ENCODE measurements at places on chromosomes 4 and X. TPM values are rescaled to one million over a fixed set of nuclear protein-coding genes. Genes with fewer than 3 reads are reported as not detected.

DNA sequence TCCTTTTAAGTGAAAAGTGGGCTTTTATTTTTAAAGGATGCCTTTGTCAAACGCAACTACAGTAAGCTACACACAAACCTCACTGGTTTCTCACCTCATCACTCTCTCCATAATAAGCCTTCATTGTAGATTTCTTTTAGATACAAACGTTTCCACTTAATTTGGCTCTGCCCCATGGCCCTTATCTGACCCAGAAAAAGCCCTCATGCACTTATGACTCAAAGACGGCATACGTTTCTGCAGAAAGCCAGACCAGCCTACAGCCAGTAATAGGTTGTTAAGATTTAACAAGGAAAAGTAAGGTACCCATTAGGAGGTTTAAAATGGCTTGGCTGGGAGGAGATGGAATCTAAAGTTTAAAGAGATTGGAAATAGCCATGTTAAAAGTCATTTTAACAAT, 914.6 kb upstream of the INTU start:
- H3K4me1 ChIP-seq, result no peaks in the 10 kb centered on the region
- no peaks in the 10 kb centered on the region for H3K27me3 ChIP-seq
- DNase-seq, result no peak
- H3K36me3 ChIP-seq, result no peaks in the 10 kb centered on the region
- H3K27ac ChIP-seq, result no peak overlapping the region

- H3K36me3 ChIP-seq, result no peaks in the 10 kb centered on the region
- no peak for DNase-seq
- no peak overlapping the region for H3K27ac ChIP-seq
- H3K4me3 ChIP-seq, result no peak overlapping the region
- H3K4me1 ChIP-seq, result no peaks in the 10 kb centered on the region
- no peaks in the 10 kb centered on the region for H3K27me3 ChIP-seq
Observed at GRCh38 chrX:41553688-41554087, 106.5 kb downstream of the NYX start.

DNA sequence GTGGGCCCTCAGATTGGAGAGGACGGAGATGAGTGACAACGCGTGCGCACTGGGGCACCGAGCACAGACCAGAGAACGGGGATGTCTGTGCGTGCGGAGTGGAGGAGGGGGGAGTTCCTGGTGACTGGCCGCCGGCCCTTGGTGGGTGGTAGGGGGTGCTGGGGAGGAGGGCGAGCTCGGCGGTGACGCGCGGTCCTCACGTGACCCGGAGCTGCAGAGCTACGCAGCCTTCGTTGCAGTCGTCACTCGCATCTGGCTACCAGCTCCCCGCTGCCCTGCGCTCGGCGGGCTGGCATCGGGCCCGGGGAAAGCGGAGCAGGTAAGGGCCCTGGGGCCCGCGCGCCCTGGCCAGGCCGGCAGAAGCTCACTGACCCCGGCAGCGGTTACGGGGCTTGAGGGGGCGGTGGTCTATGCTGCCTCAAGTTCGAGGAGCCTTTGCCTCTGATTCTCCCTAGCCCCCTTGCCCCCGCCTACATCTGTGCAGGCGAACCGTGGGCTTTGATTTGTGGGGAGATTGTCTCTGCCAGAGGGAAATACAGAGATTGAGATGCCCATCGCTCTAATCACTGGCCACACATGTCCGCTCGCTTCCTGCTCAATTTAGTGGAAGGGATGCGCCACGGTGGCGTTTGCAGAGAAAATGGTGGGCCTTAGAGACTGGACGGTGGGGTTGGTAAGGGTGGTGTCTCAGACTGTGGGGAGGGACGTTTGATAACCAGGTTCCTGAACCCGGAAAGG, at the start of gene ARMCX4:
TSS of gene ARMCX4 (plus strand) at position 245 of the 738 bp plus-strand sequence. CDS start 3,134 bp downstream, outside the sequence.
- H3K4me3 ChIP-seq, result peak within 1 kb of the TSS; percentile 7
- no peak within 1 kb of the TSS for H3K27ac ChIP-seq
- peak; percentile 53 for DNase-seq
- no peaks in the 10 kb centered on the region for H3K27me3 ChIP-seq
- no peaks in the 10 kb centered on the region for H3K36me3 ChIP-seq
- H3K4me1 ChIP-seq, result no peaks in the 10 kb centered on the region

DNA sequence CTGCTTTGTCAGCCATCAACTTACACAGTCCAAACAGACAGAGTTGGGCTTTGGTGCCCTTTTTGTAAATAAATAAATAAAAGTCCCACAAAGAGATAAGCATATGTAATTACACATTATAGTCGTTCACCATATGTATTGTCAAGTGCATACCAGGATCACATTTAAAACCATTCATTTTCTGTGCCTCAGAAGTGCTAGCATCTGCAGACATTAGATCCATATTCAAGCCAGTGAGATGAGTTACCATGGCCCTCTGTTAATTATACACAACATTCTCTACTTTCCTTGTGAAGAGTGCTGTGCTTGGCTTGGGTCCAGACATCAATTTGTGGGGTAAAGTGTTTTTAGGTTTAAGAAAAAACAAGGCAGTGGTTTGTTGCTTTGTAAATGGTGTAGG, 76.8 kb downstream of the ENOX2 start:
- no peaks in the 10 kb centered on the region for H3K27me3 ChIP-seq
- no peak overlapping the region for H3K4me3 ChIP-seq

DNA sequence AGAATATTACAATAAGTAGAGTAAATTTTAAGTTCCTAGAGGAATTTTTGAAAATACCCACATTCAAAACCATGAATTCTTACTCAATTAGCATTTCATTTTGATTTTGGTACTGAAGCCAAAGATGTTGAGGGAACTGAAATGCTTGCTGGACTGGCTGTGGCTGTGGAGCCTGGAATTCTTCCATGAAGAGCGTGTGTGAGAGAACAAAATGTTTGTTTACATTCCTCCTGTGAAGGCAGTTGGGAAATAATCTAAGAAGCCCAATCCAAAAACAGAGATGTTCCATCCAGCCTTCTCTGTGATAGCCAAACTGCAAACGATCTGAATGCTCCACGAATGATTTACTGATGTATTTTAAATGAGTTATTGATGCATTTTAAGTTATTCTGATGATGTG, 3.8 kb upstream of the ADH1B start:
- no peaks in the 10 kb centered on the region for H3K36me3 ChIP-seq
- H3K27me3 ChIP-seq, result no peaks in the 10 kb centered on the region
- peak overlapping the region; percentile 72 for H3K27ac ChIP-seq
- no peak for DNase-seq

DNA sequence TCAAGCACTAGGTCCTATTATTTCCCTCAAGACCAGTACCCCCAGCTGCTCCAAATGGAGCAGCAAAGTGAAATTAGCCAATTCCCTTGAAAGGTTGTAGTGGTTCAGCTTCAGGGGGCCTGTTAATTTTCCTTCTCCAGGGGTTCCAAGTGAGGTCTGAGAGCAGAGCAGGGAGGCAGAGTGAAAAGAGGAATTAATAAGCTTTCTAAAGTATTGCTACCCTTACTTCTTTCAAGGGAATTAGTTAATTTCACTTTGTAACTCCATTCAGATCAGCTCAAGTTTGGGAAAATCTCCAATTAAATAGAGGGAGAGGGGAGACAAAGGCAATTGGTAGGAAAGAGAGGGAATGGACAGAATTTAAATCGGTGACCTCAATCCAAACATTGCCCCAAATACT, 78.7 kb upstream of the SLC7A11 start:
- H3K27me3 ChIP-seq, result no peaks in the 10 kb centered on the region
- H3K4me1 ChIP-seq, result no peaks in the 10 kb centered on the region
- no peaks in the 10 kb centered on the region for H3K36me3 ChIP-seq
- no peak overlapping the region for H3K27ac ChIP-seq

DNA sequence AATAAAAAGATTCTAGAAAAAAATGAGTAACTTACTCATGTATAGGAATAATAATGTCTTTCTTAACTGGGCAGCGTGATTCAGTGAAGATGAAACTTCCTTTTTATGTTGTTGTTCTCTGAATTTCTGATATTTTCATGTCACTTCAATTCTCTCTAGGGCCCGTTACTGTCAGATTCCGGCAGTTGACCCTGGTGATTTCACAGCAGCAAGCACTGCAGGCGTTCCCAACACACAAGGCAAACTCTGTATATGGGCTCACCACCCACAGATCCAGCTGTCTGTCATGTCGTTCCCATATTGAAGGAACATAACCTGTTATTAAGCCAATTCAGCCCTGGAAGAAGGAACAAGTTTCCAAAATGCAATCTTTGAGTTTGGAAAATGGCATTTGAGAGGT, 288.3 kb upstream of the GALNTL6 start:
- no peak for DNase-seq
- no peaks in the 10 kb centered on the region for H3K4me1 ChIP-seq
- no peaks in the 10 kb centered on the region for H3K36me3 ChIP-seq

The PCSK1N gene
- 7.5 TPM for total RNA-seq

The SLC9B1 gene
- not detected for total RNA-seq
